Right lung (tissue), 10 donors: ENCODE measurements at places on chromosomes 11 and 22. TPM values are rescaled to one million over a fixed set of nuclear protein-coding genes. Genes with fewer than 3 reads are reported as not detected.
A peak's percentile ranks its signal among the peaks of the same experiment; 100 is the strongest.

GRCh38 chr22:40855979-40856512 lies 393 bp downstream of the ST13 start:
- peak; percentile 36 for DNase-seq

- DNase-seq: no peak
Observed at GRCh38 chr11:63970902-63971301, 3.5 kb upstream of the COX8A start.

DNA sequence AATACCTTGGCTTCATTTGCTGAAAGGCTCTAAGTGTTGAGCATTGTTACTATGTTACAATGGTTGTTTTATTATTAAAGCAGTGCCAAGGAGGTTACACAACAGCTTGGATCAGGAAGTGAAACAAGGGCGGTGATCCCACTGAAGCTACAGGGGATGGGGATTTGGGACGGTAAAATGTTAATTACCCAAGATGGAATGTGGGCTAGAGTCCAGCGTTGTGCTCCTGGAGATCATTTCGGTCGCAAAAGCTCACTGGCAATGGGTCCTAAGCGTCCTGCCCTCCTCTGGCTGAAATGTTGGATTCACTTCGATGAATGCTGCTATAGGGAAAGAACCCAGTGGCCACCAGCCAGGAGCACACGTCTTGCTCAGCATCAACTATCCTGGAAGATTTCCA lies 48.3 kb downstream of the FAM83F start:
- peak; percentile 88 for DNase-seq

The OR56A1 gene
- not detected for polyA plus RNA-seq

GRCh38 chr11:19864141-19865140 lies 151.8 kb downstream of the NAV2 start:
- DNase-seq: no peak

GRCh38 chr22:48004038-48004437 lies 1241.6 kb downstream of the TBC1D22A start:
- DNase-seq: no peak

DNA sequence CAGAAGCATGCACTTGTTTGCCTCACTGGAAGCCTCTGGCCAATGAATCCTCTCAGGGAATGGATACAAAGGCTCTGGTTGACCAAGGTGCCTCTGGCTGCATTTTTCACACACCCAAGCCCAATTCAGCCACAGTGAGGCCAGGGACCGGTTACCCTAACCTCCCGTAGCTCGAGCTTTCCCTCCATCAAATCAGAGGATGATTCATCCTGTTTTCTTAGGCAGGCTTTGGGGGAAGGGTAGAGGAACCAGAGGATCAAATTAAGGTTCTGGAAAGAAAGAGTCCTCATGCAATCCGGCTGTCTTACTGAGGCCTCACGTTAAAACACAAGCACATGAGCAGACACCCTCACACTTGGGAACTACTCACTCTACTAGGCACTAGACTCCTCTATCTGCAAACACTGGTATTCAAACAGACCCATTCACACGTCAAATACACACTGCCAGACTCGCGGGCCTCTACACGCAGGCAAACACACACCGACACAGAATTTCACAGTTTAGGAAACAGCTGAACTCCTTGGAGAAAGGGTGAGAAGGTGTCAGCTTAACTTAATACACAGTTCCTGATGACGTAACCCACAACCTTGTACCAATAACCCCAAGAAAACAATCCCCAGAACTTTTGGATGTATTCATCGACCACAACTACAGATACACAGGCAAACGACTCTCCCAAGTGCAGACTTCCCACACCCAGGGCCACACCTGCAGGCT lies 12.4 kb downstream of the NRXN2 start:
- no peak for DNase-seq

DNA sequence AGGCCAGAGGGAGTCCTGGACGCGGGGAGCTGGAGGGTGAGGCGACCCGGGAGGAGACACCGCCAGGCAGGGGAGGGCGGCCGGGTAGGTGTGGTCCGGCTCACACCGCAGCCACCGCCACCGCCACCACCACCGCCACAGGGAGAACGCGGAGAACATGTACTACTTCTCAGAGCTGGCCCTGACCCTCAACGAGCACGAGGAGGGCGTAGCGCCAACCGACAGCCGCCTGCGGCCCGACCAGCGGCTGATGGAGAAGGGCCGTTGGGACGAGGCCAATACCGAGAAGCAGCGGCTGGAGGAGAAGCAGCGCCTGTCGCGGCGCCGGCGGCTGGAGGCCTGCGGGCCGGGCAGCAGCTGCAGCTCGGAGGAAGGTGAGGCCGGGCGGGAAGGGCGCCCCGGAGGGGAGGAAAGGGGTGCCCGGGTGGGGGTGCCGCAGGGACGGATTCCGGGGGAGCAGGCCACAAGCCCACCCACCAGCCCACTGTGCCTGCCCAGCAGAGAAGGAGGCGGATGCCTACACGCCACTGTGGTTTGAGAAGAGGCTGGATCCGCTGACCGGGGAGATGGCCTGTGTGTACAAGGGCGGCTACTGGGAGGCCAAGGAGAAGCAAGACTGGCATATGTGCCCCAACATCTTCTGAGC lies 62.8 kb downstream of the MORC2 start:
- DNase-seq: no peak

The MMP27 gene
- polyA plus RNA-seq: not detected

GRCh38 chr11:123487157-123487744 lies 57.2 kb downstream of the GRAMD1B start:
- DNase-seq: no peak

GRCh38 chr22:49589301-49589700 lies 238.4 kb downstream of the BRD1 start:
- DNase-seq: no peak

The POTEH gene
- polyA plus RNA-seq: not detected

- DNase-seq: no peak
Observed at GRCh38 chr11:77747381-77747969, 73.0 kb downstream of the RSF1 start.

The MFRP gene
- polyA plus RNA-seq: 0.06 TPM

- DNase-seq: no peak
Observed at GRCh38 chr11:72208281-72208680, 8.3 kb upstream of the FOLR2 start.

DNA sequence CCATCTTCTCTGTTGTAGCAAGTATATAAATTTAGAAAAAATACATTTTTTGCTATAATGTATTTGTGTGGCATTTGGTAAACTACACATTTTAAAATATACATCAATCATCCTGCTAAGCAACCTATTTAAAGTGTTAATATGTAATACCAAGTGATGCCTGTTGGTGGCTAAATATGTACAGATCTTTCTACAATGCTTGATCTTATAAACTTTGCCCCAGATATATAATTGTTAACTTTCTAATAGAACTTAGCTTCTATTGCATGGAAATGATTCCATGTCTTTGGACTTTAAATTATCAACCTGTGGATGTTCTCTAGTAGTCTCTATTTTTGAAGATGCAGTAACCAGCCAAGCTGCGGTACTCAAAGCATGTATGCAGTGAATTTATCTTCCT lies 1260.4 kb upstream of the RAG2 start:
- no peak for DNase-seq

- DNase-seq: no peak
Observed at GRCh38 chr11:26043665-26044064, 288.3 kb upstream of the ANO3 start.

The TRAPPC4 gene
- polyA plus RNA-seq: 72.4 TPM

GRCh38 chr11:37747121-37747520 lies 1149.1 kb upstream of the RAG2 start:
- no peak for DNase-seq

The UCP2 gene
- 36.4 TPM for polyA plus RNA-seq

DNA sequence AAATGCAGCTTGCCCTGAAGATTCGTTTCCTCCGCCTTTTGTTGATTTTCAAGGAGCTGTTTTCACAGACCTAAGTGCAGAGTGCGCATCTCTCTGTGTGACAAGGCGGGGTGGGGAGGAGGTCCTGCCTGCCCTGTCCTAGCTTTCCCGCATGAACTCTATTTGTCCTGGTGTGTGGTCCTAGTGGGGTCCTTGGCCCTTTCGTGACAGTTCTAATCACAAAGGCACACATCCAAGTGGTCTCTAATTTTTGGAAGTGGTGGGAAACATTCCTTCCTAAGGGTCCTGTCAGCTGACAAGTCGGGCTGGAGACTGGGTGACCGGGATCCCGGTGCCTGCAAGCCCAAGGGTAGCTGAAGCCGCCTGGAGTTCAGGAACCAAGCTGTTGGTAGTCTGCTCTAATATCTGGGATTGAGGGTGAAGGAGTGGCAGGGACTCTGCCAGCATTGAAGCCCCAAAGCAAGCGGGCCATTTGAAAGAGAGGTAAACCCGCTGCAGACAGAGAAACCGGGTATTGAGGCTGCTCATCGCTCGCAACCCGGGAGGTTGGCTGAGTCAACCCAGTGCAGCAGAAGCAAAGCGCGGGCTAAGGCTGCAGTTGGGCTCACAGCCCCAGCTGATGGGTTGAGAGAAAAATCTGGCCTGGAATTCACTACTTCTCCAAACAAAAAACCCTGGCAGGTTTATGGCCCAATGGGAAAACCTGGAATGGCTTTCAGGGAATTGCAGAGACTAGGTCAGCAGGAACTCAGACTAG lies 28.1 kb upstream of the FBXO3 start:
- peak; percentile 65 for DNase-seq

GRCh38 chr22:41447435-41448188 lies 1.0 kb upstream of the TOB2 start:
- DNase-seq: peak; percentile 71

- DNase-seq: no peak
Observed at GRCh38 chr11:134552749-134553148, 140.7 kb upstream of the B3GAT1 start.

The ZNF215 gene
- 2.4 TPM for polyA plus RNA-seq

DNA sequence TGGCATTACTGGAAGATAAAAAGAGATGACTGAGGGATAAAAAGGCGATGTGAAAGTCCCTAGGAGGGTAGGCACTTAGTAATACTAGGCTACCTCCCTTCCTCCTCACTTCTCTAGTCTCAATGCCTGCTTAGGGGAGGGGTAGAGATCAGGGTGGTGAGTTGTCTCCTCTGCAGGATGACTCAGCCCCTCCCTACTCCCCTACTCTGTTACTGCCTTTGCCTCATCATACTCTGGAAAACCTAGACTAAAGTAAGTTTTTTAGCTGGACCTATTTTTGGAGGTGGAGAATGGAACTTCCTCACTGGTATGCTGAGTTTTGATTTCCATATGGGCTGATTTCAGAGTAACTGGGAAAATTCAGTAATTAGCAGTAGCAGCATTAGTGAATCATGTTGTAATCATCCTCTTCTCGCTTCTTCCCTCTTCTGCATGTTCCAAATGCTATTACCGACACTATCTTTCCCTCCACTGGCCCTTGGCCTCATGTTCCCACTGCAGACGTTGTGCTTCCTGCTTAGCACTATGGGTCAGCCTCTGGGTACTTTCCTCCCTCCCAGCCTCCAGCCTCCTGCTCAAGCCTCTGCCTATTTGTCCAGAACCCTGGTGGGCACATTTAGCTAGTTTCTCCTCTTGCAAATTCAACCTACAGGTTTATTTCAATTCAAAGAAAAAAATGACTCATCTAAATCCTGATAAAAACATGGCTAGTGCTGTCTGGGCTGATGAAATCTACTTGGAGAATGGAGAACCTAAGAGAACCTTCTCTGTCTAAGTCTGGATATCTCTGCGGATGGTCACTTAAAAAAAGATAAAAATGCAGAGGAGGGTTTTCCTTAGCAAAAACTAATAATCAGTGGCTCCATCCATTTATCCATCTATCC lies 281.7 kb downstream of the ST3GAL4 start:
- DNase-seq: no peak

The OR5B17 gene
- polyA plus RNA-seq: not detected
